ENCODE measurements at places on chromosomes 3 and 15.

DNA sequence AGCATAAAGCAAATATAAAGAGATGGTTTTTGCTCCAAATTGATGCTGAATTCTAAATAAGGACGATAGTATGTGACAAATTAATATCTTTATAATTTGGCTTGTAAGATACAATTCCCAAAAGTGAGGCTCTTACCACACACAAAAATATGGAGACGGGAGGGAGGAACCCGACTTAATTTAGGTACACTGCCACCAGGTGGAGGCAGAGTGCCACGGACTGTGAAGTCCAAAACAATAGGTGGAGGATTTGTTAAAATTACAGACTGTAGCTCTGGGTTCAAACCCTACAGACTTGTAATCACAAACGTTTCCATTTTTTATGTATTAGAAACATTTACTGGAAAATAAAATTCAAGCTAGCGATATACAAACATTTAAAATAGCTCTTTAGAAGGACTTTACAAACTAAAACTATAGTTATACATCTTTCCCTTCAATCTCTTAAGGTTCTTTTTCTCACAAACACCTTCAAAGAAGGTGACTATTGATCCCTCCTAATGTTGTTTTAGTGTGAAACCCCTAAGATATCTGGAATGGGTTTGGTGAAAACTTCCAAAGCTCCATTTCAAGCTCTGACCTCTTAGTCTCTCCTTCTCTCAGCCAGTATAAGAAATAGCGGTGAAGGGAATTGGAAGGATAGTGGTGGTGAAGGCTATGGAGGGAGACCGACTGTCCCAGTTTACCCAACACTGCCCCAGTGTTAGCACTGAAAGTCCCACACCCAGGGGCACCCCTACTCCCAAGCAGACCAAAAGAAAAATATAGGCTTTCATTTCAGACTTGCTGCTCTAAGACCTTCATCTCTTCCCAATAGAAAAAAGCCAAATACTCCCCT, 89.7 kb downstream of the AQP9 start:
- peak; percentile 51 for DNase-seq

DNA sequence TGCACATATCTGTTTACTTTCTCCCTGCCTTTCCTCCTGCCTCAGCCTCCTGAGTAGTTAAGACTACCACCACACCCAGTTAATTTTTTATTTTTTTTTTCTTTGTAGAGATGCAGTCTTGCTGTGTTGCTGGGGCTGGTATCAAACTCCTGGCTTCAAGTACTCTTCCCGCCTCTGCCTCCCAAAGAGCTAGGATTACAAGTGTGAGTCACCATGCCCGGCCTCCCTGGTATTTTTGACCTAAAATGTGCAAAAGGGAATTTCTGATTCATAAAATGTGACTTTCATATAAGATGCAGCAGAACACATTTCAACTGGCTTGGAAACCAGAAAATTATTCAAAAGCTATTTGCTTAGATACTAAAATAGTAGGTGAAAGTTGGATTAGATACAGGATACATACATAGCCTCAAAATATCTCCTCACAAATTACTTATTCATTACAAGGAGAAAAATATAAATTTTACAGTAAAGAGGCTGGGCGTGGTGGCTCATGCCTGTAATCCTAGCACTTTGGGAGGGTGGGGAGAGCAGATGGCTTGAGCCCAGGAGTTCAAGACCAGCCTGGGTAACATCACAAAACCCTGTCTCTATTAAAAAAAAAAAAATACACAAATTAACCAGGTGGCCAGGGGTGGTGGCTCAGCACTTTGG, 32.0 kb downstream of the MAP4 start:
- no peak for DNase-seq

DNA sequence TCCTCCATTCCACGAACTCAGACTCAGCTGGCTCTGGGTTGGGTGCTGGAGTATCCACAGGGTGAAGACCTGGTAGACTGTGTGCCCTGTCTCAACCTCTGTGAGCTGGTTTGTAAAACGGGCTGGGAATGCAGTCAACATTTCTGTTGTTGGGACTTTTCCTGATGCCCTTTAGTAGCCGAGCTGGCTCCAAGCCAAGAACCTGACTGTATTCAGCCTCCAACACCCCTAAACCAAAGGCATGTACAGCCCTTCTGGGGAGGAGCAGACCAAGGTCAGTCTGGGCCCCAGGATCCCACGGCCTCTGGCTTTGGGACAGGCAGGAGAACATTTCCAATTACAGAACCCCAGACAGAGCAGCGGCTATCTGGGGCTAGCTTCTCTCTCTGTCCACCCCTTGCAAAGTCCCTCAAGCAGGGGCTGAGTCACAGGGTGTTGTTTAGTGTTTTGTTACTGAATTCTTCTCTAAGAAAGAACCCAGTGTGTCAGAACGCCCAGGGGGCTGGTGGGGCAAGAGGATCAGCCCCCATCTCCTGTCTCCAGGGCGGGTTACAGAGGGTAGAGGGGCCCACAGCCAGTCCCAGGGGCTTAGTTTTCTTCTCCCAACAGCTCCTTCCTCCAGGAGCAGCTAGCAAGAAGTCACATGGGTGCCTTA, 56.8 kb upstream of the SLC6A6 start:
- no peak for DNase-seq

GRCh38 chr3:133948131-133948810, 52.6 kb upstream of the RAB6B start:
- no peak for DNase-seq

- no peak for DNase-seq
Observed at GRCh38 chr3:85977615-85978338, 1013.2 kb downstream of the VGLL3 start.

GRCh38 chr3:56976651-56977560, 83.6 kb upstream of the SPATA12 start:
- no peak for DNase-seq

DNA sequence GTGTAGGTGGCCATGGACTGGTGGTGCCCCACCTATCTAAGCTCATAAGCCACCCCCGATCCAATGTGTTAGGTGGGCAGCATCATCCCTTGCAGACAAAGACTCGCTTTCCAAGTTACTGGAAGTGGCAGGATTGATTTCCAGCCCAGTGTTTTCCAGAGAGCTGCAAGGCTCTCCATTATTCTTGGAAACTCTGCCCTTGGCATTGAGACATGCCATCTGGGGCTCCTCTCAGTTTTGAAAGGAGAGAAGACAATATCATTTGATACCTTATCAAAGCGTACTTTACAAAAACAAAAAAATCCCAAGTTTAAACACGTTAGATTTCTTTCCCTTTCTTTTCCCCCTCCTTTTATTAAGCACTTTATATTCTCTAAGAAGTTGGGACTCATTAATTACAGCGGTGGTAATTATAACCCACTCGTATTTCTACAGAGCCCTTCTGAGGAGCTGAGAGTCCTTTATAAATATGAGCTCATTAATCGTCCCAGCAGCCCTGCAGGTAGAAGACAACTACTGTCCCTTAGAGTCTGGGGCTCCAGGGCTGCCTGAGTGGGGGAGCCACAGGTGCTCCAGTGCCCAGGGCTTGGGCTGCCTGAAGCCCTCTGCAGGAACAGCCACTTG, 226.1 kb downstream of the TLE3 start:
- DNase-seq, result no peak

DNA sequence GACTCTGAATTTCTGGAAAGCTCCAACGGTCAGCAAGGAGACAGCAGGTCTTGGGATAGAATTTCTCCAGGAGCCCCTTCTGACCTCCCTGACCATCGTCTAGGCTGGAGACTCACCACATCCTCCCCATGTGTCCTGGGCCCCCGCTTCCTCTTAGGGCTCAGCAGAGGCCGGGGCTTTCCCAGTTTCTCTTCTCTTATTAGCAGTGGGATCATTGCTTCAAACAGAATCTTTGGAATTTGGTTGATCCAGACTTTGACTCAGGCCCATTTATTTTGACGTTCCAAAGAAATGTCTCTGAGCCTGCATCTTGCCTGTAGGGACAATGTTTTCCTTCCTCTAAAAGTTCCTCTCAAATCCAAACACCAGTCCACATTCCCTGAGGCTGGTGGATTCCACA, 38.4 kb upstream of the SLC6A6 start:
- no peak for DNase-seq

DNA sequence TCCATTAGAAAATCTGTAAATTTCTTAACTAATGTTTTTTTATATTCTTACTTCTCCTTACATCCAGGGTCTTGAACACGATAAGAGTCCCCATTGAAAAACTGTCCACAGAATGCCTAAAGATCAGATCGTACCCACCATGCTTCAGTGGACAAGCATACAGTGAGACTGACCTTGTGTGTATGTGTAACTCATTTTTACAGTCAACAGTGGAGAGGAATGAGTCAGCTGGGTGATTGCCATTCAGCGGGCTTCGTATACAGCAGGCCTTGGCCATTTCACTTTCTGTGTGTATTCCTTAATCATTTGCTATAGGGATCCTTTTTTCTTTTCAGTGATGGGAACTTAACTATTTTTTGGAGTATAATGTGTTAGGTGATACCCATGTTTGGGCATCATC, 10.6 kb downstream of the PARP14 start:
- DNase-seq, result no peak

- no peak for DNase-seq
Observed at GRCh38 chr3:10419637-10420232, 85.7 kb downstream of the ATP2B2 start.

DNA sequence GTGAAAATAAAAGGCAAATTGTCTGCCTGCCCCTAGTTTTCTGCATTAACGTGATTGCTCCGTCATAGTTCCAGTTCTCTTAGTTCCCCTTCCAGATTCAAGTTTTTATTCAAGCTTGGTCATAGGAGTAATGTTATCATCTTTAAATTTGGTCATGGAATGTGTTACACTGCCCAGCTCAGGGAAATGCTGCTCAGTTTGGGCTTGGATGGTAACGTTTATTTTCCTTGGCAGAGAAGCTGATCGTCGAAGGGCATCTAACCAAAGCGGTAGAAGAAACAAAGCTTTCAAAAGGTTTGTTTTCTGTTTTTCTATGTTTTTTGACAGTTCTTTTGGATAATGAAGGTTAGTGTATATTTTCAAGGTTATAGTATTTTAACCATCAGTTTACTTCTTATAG, 118.4 kb upstream of the FLNB start:
- no peak for DNase-seq

DNA sequence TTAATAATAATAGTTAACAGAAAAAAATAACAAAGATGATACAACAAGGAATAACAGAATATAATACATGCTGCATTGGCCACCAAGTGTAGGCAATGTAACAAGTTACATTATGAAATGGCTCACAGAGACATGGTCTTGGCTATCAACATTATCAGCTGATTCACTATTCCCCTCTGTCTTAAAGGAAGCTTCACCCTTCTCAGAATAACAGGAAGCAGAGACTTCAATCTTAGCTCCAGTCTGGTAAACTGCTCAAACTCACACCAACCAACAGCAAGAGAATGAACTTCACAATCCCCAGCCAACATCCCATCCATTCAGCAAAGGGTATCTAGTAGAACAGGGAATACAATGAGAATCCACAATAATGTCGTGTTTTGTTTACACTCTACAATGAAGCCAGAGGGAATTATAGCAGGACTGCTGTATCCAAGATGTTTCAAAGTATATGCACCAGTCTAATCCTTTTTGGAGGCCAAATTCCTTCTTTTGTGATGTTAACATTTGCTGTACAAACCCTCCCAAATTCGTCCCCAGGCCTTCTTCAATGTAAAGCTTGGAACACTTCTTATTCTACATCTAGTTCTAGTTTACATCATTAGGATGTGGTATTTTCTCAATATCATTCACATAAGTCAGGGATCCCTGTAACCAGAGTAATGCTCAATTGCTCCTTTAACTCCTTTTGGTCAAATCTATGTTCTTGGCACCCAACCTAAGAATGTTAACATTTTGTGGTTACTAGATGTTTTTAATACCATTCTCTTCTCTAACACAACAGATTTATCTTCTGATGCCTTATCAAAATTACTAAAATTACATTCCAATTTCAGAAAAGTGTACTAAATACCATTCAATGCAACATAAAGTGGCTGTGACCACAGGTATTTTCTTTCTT, 52.4 kb upstream of the CMSS1 start:
- DNase-seq, result no peak

DNA sequence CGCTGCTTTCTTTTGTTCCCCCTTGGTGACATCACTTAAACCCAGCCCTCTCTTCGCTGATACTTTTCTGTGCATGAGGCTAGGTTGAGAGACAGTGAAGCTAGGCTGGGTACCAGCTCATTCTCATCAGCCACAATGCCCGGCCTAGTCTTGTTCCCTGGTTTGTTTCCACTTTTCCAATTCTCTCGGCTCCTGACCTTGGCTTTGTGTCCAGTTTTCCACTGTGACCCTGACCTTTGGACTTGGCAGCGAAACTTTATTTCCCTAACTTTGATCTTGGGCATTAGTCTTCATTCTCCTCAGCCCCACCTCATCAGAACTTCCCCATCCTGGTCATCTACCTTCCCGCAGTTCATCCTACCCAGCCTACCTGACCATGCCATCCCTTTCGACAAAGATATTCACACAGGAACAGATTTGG, 908 bp upstream of the ADPGK start:
- no peak for DNase-seq

GRCh38 chr3:100024520-100025303, 89.6 kb downstream of the FILIP1L start:
- no peak for DNase-seq

- no peak for DNase-seq
Observed at GRCh38 chr15:43406189-43406588, 35.3 kb downstream of the TUBGCP4 start.

GRCh38 chr3:138241061-138241460, 54.0 kb downstream of the ARMC8 start:
- no peak for DNase-seq

DNA sequence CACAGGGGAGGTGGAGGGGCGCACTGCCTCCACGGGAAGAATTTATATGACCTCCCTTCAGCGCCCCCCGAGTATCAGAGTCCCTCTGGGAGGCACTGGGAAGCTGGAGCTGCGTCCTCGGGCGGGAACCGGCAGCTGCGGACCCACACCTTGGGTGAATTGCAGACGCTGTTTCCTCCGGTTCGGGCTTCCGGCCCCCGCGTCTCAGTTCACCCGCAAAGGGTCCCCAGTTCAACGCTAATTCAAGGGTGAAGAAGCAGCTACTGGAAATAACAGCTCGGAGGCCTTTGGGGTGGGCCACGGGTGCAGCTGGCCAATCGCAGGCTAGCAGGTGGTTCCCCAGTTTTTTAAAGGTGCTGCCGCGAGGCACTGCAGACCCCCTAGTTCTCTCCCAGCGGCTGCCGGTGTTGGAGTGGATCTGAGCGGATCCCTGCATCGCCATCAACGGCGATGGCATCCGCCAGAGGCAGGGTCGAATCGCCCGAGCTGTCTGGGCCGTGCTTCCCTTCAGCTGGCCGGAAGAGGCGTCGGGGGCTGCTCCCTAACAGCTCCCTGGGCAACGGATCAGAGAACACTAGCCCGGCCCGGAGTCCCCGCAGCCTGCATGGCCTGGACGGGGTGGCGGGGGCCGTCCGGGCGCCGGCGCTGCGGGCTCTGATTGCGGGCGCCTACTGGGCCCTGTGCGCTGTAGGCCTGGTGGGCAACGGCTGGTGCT, 19.4 kb upstream of the ADAMTS7 start:
- no peak for DNase-seq

DNA sequence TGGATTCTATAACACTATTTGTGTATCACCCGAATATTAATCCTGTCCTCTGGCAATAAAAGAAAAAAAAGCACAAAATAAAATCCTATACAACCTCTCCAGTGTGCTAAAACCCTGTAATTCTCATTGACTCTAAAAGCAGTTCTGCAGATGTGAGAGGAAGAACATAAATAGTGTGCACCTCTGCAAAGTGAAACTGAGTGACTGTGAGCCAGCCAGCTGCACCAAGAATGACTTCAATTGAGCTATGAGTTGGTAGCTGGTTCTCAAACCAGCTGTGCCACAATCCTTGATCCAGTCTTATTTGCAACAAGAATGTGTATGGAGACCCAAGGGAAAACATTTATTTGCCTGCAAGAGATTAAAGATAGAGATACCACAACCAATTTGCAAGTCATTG, 31.2 kb upstream of the COL8A1 start:
- DNase-seq, result no peak

- DNase-seq, result no peak
Observed at GRCh38 chr3:142723665-142723967, 218 bp upstream of the TRPC1 start.

All from effector memory CD8-positive, alpha-beta T cell (primary cell).